Activated T-cell treated with anti-CD3 and anti-CD28 coated beads for 1 hour (primary cell): ENCODE measurements at places on chromosomes 2 and 18.

GRCh38 chr2:199228887-199229819 is 228.6 kb downstream of the SATB2 start:
- DNase-seq: no peak

GRCh38 chr18:68714366-68714711 is 569 bp downstream of the TMX3 start:
- DNase-seq: no peak

GRCh38 chr18:47526147-47526546 is 274.7 kb upstream of the SKOR2 start:
- no peak for DNase-seq

DNA sequence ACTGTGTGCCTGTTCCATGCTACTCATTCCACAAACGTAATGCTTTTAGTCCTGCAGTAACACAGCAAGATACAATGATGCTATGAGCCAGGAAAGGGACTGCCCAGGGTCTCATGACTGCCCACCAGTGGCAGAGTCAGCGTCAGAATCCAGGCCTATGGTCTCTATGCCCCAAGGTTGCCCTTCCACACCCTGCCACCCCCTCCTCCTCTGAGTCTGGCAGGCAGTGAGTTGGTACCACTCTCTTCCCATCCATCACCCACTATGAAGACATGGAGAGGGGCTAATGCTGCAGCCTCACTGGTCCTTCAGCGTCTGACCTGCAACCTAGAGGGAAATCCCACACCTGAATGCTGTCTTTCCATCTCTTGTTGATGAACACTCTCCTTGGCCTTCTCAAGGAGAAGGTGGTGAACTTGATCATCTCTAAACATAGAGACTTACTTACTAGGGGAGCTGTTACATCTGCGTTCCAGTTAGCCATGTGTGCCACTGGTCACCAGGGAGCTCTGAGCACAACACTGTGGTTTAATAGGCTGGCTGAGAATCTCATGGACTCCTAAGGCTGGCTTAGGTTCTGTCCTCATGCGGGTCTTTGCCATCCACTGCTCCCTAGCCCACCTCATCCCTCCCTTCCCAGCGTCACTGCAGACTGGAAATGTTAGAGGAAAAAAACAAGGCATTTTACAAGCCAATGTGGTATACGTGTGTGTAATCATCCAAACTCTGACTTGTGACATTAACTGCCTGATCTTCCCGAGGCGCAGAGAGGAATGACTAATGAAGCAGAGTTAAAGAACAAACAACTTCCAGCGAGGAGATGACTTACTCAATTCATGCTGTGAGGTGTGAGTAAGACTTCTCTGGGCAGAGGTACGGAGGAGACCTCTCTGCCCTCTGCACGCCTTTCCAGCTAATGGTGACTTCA is 28.8 kb downstream of the STEAP3 start:
- DNase-seq: no peak

GRCh38 chr2:140457483-140457882 is 1673.3 kb downstream of the LRP1B start:
- DNase-seq: no peak

DNA sequence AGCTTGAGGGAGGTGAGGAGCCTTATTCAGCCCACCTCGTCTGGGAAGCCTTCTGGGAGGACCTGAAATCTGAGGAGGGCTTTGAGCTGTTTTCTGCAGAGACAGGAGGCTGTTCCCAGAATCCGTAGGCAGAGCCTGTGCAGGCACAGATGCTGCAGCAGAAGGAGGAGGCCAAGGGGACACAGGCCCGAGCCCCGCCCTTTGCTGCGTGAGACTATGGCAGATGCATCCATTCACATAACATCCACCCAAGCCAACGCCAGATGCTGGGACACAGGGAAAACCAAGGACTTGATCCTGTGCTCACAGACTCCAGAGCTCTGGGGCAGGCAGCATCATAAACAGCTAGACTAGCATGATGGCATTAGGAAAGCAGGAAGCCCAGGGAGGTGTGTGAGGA is 98.2 kb downstream of the KCNF1 start:
- no peak for DNase-seq

- DNase-seq: no peak
Observed at GRCh38 chr2:903223-903900, 47.3 kb upstream of the SNTG2 start.

GRCh38 chr2:104858006-104858978 is 4.4 kb downstream of the POU3F3 start:
- no peak for DNase-seq

DNA sequence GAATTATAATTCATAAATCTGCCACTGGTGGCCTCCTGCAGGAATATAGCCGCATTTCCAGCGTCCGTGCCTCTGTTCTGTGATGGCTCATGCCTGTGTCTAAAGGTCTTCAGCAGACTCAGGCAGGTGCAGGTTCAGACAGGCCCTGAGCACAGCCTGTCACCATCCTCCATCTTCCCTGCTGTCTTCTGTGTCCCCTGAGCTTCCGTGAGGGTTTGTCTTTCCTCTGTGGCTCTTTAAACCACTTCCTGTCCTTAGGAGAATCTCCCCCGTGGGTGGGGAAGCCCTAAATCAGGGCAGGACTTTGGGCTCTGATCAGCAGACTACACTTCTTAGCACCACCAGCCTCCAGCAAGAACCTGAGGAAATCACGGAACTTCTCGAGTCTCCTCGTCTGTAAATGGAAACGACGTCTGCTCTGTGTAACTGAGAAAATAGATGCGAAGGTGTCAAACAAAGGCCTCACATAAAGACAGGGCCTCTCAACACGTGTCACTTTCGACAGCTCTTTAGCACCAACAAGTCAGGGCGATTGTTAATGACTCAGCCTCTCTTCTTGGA is 24.1 kb upstream of the NFATC1 start:
- no peak for DNase-seq

DNA sequence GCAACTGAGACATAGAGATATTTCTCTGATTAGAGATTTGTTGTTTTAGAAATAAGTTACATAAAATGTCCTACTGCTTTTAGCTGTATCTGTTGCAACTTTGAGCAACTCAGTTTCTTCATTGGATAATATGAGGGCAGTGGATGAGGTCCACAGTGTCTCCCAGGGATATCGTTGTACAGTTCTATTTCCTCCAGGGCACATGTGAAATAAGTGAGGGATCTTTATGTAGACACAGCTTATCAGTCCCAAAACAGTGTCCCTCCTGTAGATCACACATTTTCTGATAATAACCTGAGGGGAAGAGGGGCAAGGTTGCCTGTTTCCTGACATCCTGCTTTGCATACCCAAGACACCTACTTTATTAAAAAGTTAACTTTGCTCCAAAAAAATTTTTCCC is 1231.2 kb upstream of the ZEB2 start:
- DNase-seq: no peak

DNA sequence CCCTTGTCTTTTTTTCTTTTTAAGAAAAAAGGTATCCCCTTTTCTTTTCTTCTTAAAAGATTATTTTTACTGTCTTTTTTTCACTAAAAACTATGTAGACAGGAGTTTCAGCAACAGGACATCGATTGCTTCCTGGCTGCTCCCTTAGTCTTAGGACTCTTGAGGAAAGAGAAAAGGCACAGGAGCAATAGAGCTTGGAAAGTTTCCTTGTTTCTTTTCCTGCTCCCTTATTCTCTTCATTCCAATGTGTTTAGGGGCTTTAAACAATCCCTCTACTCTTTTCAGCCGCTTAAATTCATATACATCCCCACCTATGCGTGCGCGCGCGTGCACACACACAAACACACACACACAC is 225.9 kb upstream of the FBXO11 start:
- no peak for DNase-seq

DNA sequence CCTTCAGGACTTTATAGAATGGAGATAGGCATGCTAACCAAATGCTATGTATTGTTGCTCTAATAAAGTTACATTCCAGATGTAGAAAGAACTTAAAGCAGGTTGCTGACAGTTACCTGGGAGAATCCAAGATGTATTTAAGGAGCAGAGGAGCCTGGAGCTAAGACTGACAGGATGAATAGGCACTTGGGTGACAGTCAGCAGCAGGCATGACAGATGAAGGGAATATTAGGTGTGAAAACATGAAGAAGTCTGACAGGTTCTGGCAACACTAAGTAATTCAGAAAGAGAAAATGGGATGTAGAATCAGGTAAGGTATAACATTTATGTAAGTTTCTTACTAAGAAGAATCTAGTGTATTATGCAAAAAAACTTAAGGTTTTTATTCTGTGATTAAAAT is 232.0 kb downstream of the DSC3 start:
- DNase-seq: no peak

GRCh38 chr2:149451417-149452165 is 121.2 kb downstream of the LYPD6 start:
- DNase-seq: no peak

DNA sequence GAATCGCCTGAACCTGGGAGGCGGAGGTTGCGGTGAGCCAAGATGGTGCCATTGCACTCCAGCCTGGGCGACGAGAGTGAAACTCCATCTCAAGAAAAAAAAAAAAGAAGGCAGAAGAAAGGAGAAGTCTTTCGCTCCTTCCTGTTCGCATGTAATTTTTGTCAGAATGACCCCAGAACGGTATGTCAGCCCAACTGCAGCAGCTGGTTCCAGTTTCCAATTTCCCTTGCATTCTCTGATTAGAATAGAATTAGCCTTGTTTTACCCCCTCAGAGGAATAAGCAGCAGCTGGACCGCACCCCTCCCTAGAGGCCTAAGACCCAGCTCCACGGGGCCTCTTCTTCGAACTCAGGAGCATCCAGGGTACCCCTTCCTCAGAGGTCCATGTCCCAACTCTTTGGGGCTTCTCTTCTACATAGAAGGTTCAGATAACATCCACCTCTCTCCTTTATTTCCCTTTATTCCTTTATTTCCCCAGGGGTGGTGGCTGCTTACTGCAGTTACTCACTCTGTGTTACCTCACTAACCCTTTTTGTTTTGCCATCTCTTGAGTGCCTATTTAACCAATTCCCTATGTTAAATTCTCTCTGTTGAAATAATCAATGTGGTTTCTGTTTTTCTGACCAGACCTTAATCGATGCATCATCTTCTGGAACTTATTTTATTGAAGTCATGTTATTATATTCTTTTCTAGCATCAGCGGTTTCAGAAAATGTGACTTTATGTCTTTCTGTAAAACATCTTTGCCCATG is 7.2 kb upstream of the PUM2 start:
- DNase-seq: no peak

GRCh38 chr2:62187246-62187645 is 8.7 kb upstream of the B3GNT2 start:
- DNase-seq: no peak

DNA sequence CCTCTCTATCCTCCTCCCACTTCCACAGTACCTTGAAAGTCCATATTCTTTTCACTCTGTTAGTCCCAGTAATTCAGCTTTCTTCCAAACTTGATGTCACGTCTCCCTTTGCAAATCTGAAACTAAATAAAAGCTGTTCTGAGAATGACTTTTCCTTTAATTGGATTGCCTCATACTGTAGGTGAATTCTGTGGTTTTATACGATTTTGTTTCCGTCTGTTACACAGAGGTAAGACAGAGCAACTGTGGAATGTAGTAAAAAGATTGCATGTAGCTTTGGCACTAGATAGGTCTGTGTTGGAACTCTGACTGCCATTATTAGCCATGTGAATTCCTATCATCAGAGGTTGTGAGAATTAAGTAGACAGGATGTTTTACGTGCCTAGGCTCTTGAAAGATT is 25.9 kb downstream of the MALT1 start:
- DNase-seq: no peak

GRCh38 chr2:10297959-10298531 is 4.7 kb upstream of the HPCAL1 start:
- peak; percentile 55 for DNase-seq

DNA sequence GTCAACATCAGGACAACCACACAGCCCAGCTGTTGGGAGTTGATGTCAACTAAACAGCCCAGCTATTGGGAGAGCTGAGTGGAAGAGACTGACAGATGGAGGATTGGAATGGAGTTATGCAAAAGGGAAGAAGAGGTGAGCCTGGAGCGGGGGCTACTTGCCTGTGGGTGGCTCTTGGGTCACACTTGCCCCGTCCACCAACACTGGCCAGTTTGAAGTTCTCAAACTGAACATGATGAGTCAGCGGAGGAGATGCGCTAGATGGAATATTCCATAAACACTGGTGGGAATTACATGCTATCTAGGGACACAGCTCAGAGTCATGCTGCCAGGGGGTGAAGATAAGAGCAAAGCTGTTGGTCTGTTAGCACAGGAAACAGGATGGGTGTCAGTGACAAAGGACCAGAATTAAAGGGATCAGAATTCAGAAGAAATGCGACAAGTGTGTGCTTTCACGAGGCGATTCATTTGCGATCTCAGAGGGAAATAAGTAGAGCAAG is 33.2 kb upstream of the AGAP1 start:
- no peak for DNase-seq

GRCh38 chr18:74496508-74497323 is 553 bp downstream of the CNDP2 start:
- DNase-seq: peak; percentile 20

DNA sequence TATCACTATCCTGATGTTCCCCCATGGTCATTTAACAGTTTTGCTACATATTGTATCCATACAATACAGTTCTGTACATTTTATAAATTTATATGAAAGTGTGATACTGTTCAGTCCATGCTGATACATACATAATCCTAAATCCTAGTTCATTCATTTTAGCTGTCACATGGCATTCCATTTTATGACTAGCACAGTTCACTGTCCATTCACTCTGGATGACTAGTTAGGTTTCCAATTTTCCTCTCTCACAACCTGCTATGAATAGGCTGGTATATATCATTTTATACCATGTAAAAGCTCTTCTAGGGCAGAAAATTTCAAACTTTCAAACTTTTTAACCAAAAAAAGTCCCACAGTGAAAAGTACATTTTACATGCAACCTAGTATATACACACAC is 15.2 kb downstream of the SMAD2 start:
- DNase-seq: no peak

DNA sequence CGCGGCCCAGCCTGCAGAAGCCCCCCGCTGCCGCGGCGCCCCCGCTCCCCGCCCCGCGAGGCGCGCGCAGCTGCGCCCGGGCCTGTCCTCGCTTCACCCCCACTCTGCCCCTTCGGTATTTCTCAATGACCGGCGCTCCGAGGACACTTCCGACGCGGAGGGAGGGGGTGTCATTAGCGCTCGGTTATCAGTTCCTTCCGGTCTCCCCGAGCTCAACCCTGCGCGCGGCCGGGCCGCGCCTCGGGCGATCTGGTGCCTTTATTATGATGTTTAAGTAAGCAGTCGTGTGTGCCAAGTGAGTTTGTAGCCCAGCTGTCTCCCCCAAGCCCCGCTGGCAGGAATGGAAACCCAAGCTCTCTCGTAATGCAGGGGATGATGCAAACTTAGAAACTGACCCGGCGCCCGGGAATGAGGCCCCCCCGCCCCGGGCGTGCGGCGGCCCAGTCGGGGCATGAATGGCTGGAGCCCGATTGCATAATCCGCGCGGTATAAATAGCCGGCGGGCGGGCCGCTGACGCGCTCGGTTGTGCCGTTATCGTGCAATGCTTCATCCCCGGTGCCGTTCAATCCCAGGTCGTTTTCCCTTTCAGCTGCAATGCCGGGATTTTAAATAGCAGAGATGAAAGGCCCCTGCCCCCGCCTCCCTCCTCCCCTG is 3.9 kb upstream of the SPRED2 start:
- peak; percentile 20 for DNase-seq

GRCh38 chr2:46118656-46119371 is 178.4 kb upstream of the EPAS1 start:
- DNase-seq: no peak
